ENCODE measurements at places on chromosomes 11 and 22.

- DNase-seq = no peak
Observed at GRCh38 chr11:122317305-122317704, 201.3 kb upstream of the BLID start.

- DNase-seq = no peak
Observed at GRCh38 chr11:2139621-2140337, 590 bp upstream of the IGF2 start.

DNA sequence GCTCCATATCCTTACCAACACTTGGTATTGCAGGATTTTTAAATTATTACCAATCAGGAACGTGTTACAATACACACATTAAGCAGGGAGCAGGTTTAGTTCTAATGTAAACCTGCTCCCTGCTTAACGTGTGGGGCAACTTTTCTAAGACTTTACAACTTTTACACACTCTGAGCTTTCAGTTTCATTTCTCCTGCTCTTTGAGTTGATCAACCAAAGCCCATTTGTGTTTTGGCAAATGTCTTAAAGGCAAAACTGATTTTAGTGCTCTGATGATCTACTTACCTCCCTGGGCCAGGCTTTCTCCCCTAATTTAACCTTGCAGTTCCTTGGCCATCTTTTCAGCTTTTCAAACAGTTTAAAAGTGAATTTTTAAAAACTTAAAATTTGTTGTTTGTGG lies 70.9 kb downstream of the ZBTB44 start:
- no peak for DNase-seq

GRCh38 chr22:47086596-47087248 lies 324.3 kb downstream of the TBC1D22A start:
- DNase-seq = no peak

DNA sequence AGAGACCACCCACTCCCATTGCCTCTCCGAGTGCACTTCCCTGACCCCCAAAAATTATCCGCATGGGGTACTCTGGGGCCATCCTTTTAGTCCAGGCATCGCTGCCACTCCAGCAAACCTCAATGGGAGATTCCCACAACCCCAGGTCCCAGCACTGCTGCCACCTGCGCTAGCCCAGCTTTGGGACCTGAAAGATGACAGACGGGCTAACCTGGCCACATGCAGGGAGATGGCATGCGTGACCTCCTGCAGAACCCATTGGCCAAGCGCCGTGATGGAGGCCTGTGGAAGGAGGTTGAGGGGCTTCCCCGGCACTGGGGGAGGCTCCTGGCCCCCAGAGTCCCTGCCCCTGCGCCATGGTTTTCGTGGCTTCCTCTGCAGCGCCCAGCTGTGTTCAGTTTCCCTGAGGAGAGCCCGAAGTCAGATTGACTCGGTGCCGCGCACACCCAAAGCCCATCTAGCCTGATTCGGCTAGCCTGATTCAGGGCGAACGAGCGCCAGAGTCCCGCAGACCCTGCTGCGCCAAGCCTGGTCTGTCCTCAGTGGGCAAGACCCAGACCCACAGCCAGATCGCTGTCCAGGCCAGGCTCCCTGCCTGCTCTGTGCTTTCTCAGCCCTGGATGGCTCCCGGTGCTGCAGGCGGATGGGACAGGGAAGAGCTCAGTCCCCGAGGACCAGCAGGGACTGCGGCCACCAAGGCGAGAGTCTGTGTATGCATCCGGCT lies 751 bp upstream of the WNT7B start:
- no peak for DNase-seq

DNA sequence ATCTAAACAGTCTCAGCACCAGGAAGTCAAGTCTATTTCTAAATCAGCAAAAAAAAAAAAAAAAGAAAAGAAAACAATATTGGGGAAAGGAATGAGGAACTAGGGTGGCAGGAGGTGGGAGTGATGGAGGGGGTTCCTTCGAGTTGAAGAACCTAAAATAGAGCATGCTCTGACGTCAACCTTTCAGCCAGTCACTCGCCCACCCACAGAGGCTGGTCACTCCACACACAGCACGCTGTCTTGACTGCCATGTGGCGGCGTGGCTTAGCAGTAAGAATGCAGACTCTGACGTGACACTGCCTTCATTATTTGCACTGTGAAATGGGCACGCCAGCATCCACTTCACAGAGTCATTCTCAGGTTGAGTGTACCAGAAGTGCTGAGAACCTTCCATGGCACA lies 48.3 kb downstream of the LARGE1 start:
- DNase-seq = no peak

DNA sequence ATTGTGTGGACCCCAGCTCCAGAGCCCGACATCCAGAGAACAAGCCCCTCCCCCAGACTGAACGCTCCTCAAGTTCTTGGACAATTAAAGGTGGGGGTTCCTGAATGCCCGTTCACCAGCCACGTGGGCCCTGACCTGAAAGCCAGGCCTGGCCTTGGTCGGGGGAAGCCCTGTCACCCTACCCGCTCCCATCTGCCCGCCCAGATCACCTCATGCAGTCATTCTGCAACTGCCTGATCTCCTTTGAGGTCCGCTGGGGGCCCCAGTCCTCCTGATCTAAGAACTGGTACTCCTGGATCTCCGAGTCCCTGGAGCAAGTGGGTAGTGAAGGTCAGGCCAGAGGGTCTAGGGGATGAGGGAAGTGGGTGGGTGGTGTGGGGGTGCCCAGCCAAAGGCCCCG lies 9.1 kb upstream of the NAALADL1 start:
- DNase-seq = no peak

- no peak for DNase-seq
Observed at GRCh38 chr11:108617055-108617454, 23.5 kb upstream of the EXPH5 start.

Measured in stimulated activated CD4-positive, alpha-beta T cell treated with anti-CD3 and anti-CD28 coated beads, Interleukin-1b, Interleukin-23, amount 100 ng/mL, for 24 hours (primary cell).